ENCODE measurements at places on chromosomes 11 and 22.

DNA sequence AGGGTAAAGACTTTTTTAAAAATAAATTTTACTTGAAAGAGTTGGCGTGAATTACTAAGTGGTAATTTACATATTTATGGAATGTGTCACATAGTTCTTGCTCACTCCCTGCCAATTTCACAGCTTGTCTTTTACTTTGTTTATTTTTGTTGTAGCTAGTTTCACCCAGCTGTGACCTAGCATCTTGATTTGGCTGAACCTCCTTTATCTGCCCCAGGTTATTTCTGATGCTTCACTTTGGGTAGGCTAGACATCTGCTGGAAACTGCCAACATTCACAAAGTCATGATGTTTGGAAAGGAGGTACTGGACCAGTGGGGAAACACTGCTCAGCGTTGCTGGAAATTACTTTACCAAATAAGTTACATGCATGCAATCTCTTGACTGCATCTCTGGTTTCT, 1676.0 kb upstream of the RAG2 start:
- DNase-seq: no peak

- DNase-seq: peak; percentile 16
Observed at GRCh38 chr22:17672417-17672991, 33.9 kb downstream of the BCL2L13 start.

DNA sequence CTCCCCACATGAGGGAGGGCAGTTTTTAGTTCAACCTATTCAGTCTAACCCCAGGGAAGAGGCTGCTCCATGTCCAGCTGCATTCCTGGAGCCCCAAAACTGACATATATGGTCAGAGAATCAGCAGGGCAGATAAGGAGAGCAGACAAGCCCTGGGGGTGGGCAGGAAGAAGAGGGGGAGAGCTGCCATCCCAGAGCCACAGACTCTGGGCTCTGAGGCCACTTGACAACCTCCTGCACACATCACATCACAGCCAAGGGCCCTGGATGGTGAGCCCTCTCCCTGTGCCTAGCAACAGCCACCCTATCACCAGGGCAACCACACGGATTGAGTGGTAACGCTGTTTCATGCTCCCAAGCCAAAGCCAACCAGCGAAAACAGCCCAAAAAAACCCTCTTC, 3.1 kb downstream of the ARHGAP1 start:
- no peak for DNase-seq

GRCh38 chr22:25735650-25736049, 6.3 kb upstream of the MYO18B start:
- no peak for DNase-seq

DNA sequence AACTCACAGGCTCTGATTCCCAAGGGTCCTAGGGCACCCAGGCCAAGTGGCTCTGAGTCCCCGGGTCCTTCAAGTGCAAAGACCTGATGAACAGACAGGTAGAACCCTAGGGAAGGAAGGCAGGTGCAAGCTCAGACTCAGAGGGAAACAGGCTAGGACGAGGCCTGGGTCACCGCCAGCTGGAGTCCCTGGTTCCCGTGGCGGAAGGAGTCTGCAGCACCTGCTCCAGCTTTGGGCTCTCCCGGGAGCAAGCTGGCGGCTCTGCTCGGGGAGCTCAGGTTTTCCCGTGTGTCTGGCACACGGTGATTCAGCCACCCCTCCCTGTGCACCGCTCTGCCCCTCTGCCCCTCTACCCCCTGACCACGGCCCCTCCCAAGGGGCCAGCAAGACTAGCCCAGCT, 59.8 kb downstream of the WNT7B start:
- no peak for DNase-seq

- DNase-seq: no peak
Observed at GRCh38 chr11:85768473-85769146, 42.3 kb downstream of the SYTL2 start.

- DNase-seq: no peak
Observed at GRCh38 chr11:129259931-129260348, 67.8 kb upstream of the ARHGAP32 start.

- no peak for DNase-seq
Observed at GRCh38 chr11:30000986-30001750, 15.7 kb downstream of the KCNA4 start.

GRCh38 chr22:22359465-22359864, 114.9 kb downstream of the VPREB1 start:
- no peak for DNase-seq

DNA sequence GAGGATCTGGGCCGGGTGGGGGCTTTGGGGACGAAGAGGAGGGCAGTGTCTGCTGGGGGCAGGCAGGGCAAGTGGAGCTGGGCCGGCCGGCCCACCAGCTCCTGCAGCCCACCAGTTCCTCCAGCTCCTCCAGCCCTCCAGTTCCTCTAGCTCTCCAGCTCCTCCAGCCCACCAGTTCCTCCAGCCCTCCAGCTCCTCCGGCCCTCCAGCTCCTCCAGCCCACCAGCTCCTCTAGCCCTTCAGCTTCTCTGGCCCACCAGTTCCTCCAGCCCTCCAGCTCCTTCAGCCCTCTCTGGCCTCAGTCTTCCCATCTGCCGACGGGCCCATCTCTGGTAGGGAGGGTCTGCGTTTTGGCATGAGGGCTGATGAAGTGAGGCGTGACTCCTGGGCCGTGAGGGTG, 9.2 kb upstream of the CCDC188 start:
- DNase-seq: no peak

DNA sequence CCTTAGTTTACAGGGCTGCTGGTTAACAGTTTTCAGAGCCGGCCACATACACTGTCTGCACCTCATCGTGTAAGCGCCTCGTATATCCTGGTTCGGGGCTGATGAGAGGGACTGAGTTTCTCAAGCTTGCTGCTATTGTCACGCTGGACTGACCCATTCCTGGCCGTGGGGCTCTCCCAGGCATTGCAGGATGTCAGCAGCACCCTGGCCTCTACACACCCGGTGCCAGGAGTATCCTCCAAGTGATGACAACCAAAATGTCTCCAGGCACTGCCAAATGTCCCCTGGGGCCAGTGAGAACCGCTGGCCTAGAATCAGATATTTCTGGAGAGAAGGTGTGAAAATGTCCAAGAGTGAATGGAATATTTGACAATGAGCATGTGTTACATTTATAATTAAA, 82.8 kb downstream of the ST3GAL4 start:
- no peak for DNase-seq

GRCh38 chr22:45722006-45722405, 50.4 kb downstream of the ATXN10 start:
- DNase-seq: no peak

- no peak for DNase-seq
Observed at GRCh38 chr22:47041271-47042115, 279.0 kb downstream of the TBC1D22A start.

DNA sequence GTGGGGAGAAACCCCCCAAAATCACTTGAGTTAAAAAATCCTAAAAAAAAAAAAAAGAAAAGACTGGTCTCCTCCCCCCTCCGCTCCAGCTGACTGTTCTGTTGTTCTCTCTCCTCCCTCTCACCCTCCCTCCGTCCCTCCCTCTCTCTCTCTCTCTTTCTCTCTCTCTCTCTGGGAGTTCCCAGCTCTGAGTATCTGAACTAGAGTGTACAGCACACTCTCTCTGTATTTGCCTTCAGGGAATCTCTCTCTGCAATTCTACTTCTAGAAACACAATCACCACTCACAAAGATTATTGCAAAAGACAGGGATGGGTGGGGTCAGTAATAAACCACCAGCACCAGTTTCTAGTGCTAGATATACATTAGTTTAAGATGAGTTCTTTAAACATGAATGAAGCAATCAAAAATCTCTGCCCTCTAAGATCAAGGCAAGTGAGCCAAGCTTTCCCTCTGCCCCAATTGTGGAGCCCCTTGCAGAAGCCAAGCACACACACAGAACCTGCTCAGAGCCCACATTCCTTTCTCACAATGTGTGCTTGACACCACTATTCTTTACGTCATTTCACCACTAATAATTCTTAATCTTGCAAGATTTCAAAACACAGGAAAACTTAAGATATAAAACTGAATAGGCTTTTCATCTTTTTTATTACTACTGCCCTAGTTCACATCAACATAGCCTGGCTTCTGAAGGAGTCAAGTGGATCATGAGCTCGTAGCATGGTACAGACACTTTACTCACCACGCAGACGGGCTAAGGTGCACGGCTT, 133.5 kb downstream of the RBFOX2 start:
- no peak for DNase-seq

- no peak for DNase-seq
Observed at GRCh38 chr11:1375955-1376258, 13.8 kb upstream of the BRSK2 start.

DNA sequence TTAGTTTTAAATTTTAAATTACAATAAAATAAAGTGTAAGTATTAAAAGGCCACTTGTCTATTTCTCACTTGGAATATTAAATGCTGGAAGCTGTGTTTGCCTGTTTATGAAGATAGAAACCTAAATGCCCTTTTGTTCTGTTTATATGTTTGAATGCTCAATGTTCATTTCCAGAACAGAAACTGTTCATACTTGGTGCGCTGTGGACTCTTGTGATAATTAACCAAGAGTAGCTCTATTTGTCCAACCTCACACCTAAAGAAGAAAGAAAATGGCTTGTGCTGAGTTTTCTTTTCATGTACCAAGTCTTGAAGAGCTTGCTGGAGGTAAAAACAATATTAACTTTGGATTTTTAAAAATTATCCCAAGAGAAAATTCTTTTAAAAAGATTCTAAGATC, 5.7 kb downstream of the C11orf54 start:
- no peak for DNase-seq

DNA sequence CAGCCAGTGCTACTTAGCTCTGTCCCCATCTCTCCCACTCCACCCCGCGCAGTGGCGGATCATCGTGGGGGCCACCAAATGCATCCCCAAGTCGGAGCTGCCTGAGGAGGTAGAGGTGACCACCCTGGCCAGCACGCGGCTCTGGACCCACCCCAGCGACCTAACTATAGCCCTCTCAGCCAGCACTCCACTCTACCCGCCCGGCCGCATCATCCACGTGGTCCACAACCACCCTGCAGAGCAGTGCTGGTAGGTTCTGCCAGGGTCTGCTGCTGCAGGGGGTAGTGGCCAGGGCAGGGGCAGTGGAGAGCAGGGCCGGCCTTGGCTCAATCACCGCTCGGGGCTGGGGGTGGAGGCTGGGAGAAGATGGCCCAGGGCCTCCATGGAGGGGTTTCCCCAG, 13.0 kb upstream of the MYRF start:
- no peak for DNase-seq

- no peak for DNase-seq
Observed at GRCh38 chr11:42674436-42674835, 637.4 kb upstream of the API5 start.

DNA sequence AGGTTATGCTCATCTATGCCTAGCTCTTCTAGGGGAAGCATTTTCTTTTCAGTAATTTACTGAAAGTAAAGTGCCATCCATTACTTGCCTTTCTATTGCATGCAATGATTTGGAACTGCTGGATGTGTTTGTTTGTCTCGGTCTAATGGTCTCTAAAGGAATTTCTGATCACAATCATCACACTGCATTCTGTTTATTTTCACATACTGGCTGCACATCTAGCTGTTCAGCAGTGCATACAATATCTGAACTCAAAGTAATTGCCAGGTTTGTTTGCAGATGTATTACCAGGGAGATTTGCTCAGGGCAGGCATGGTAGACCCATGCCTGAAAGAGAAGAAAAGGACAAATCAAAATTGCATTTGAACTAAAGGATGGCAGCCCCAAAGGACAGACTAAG, 36.4 kb upstream of the CWF19L2 start:
- DNase-seq: no peak

DNA sequence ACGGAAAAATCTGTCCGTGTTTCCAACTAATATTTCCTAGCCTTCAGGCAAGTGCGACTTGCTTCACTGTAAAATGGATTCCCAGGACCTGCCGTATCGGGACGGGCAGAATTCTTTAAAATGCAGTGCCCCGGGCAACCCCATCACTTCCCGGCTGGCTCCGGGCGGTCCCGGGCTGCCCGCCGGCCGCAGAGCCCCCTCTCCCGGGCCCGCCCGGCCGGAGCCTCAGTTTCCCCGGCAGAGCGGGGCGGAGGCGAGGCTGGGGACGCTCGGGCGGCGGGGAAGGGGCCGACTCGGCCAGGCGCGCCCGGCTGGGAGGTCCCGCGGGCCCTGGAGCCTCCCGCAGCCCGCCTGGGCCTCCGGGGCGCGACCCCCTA, 84.2 kb upstream of the WNT7B start:
- no peak for DNase-seq

GRCh38 chr11:72735495-72736027, 16.6 kb downstream of the ARAP1 start:
- no peak for DNase-seq

DNA sequence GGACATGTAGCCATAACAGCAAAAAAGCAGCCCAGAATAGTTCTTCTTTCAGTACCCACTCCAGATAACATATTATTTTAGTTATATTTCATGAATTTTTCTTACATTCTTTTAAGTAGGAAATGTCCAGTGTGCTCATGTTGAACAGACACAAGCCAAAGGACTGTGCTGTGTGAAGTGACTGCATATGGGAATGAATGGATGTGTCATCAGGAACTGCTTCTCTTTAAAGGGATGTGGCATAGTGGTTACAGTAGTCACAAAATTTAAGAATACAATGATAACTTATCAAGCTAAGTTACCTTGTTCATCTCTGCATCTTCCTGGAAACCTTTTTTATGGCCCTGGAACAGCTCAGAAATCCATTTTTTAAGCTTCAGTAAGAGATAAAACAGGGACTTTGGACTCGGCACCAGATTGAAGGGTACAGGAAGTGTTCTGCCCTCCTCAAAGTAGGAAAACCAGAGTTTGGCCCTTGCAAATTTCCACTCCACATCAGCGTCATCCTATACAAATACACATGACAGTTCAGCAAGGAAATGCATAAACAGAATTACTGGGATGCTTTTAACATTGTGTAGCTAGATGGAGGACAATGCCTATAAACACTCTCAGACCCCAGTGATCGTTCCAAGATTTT, 112.8 kb downstream of the TRPC6 start:
- DNase-seq: no peak

DNA sequence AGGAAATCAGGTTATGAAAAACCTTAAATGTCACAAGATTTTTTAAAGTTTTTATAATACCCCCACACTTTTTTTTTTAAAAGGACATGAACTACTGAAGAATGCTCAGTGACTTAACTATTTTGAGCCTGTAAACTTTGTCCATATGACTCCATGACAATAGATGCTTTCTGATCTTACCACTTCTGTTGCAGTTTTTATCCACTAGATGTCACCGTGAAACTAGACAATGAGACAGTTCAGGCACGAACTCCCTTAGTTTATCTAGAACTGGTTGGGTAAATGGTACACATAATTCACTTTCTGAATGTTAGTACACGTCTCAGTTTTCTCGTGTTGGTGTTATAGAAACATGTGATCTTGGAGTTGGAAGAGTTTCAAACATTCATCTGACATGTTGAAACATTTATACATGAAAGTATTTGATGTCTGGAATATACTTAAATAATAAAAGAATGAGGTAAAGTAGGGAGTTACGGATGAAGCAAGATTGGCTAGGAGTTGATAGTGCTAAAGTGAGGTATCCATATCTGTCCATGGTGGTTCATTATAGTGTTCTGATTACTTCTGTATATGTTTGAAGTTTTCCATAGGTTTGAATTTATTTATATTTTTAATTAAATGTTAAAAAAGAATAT, 8.1 kb downstream of the CCDC15 start:
- DNase-seq: peak; percentile 21

- peak; percentile 72 for DNase-seq
Observed at GRCh38 chr11:72812967-72813739, 1.1 kb upstream of the ATG16L2 start.

Measured in activated T-cell treated with anti-CD3 and anti-CD28 coated beads for 24 hours (primary cell).